Amygdala (tissue), 56 donors: ENCODE measurements at places on chromosomes 12 and 14.

DNA sequence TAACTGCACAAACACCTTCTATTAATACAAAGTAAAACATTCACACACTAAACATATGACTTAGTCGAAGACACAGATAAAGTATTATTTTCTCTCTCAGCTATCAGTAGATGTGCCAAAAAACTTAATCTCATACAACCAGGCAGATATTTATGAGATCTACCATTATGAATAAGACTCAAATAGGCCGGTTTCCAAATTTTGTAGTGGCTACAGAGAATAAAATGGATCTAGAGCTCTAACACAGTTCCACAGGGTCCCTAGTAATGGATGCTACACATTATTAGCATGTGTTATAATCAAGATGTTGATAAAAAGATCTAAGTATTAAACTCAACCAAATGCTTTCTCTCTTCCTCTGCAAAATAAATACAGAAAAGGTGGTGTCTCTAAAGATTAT is 10.4 kb downstream of the SAV1 start:
- no peak for DNase-seq

- DNase-seq = no peak
These were observed 17.2 kb upstream of the HHIPL1 start for GRCh38 chr14:99627510-99628381.

- no peak for DNase-seq
These were observed 429.0 kb downstream of the LRIG3 start for GRCh38 chr12:58491306-58491705.

DNA sequence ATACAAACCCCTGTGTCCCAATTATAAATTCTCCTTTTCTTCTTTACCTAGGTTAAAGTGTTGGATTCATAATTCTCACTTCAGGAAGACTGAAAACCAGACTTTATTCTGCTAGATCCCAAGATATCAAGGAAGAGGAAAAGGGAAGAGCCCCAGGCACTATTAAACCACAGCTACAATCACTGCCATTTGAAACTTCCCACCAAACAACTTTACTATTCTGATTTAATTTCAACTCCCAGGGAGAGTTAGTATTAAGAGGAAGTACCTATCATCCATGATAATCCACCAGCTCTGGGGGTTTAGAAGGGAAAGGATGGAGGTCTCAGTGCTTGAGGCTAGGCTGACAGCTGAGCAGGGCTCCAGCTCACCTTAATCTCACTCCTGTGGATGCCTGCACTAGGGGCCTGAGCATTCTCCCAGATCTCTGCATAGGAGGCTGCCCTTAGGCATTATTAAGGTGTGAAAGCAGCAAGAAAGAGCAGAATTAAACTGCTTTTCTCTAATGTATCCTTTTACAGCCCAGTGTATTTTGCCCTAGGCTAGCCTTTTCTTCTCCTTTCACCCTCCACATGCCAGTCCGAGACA is 52.9 kb downstream of the MYF5 start:
- DNase-seq = no peak

GRCh38 chr12:28941248-28941647 is 207.8 kb upstream of the FAR2 start:
- no peak for DNase-seq

DNA sequence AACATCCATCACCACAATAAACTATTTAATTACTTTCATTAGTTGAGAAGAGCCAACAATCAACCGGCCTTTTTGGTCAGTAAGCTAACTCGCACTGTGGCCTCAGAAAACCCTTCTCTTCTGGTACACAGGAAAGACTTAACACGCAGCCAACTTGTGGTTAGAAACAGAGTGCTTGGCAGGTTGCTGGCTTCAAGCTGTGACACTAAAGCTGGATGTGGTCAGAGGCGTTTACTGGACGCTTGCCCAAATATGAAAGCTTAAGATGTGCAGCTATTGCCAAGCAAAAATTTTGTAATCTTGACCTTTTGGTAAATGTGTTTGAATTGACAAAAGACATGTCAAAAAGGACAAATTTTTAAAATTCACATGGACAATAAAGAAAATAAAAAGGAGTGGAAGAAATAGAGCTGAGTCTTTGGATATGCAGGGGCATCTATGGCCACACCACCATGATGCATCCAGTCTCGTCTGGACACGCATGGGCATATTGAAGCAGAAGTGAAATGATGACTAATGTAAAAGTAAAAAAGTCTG is 2.6 kb upstream of the KLRK1 start:
- DNase-seq = no peak

- DNase-seq = no peak
These were observed 1079.4 kb downstream of the TMEM121 start for GRCh38 chr14:106605548-106606448.

- no peak for DNase-seq
These were observed 105.4 kb downstream of the FBXL14 start for GRCh38 chr12:1488908-1489381.
